ENCODE measurements at places on chromosomes 7 and 10.

GRCh38 chr7:42272793-42273665, 36.0 kb upstream of the GLI3 start:
- DNase-seq: no peak

DNA sequence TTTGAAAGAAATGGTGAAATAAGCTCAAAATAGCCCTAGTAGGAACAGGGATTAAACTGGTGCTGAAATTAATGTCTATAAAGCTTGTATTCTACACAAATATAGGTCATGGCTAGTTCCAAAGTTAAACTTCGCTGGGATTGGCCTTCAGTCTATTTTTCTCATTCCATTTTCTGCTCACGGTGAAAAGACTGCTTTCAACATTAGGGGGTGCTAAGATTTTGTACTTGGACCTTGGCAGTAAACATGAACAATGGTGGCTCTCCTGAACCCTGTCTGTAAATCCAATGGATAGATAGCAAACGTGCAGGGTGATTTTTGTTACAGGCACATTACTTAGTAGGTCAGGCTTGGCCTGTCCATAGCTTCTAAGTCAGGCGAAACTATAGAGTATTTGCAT, 36.0 kb upstream of the RSU1 start:
- DNase-seq: no peak

DNA sequence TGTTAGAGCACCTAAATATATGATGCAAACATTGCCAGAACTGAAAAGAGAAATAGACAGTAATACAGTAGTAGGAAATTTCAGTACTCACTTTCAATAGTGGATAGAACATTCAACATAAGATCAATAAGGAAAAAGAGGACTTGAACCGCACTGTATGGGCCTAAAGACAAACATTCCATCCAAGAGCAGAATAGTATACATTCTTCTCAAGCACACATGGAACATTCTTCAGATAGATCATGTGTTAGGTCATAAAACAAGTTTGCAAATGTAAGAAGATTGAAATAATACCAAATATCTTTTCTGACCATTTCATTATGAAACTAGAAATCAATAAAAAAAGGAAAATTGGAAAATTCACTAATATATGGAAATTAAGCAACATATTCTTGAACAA, 185.4 kb upstream of the FOXP2 start:
- no peak for DNase-seq

- DNase-seq: no peak
Measured at GRCh38 chr10:120950051-120950561, 98.9 kb downstream of the WDR11 start.

DNA sequence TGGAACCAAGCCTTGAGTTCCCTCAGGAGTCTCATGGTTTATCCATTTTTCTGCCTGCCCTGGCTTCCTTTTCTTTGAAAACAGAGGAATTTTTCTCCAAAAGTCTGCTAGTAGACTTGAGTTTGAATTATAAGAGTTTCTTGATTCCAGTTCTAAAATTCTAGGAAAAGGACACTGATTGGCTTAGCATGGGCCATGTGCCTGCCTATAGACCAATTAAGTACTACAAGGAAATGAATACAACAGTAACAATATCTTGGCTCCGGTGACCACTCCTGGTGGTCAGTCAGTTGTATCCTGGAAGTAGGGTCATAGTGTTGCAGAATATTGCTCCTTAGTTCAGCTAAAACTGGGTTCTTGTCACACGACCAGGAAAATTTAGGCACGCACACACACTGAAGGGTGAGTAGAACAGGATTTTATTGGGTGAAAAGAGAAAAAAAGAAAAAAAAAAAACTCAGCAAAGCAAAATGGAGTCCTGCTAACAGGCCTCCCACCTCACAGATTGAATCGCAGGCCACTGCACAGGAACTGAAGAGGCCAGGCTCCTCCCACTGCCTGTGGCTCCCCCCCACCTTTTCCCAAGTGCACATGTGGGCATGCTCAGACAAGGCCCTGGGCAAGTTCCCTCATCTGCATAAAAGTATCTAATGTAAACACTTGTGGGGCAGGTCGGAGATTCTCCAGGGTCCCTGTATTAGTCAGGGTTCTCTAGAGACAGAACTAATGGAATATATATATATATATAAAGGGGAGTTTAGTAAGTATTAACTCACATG, 155.1 kb downstream of the LYZL1 start:
- no peak for DNase-seq

DNA sequence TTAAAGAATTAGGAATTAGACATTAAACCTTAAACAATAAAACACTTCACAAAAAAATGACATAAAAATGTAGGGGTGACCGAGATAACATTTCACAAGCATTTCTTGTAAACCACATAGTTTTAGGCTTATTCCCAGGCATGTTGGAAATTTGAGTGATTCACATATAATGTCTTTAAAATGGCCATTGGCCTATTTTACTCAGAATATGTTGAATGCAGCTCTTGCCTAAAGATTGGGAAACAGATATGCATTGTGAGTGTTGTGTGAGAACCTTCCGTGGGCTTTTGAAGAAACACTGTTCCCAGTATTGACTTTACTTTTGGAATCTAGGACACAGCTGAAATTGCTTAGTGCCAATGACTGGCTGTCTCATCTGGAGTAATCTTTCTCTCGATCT, 79.6 kb downstream of the ARL5B start:
- no peak for DNase-seq

DNA sequence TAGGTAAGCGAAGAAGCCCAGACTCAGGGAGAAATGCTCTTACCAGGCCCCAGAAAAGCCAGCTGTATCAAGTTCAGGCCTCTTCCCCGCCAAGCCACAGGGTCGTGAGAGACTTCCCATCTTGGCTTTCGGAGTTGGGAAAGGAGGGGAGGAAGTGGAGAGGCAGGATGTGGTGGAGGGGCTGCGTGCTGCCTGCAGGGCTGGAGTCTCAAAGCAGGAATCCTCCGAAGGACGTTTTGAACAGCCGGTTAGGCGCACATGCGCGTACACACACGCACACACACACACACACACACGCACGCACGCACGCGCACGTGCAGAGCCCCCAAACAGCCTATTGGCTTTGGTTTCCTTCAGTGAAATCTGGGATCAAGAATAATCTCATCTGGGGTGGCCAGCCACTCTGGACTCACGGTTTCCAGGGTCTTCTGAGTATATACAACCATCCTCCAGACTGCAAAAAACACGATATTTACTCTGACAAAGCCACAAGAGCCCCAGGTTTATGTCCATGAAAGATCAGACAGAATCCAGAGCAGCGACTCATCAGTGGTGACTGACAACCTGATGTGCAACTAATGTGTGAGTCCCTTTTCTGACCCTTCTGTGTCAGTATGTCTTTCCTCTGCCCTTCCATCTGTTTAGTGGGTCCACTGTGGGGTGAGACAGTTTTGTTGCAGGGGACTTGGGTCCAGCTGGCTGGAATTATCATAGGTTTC, 115.0 kb upstream of the ZNF438 start:
- no peak for DNase-seq

GRCh38 chr7:95342029-95342428, 17.7 kb upstream of the PON1 start:
- DNase-seq: no peak

DNA sequence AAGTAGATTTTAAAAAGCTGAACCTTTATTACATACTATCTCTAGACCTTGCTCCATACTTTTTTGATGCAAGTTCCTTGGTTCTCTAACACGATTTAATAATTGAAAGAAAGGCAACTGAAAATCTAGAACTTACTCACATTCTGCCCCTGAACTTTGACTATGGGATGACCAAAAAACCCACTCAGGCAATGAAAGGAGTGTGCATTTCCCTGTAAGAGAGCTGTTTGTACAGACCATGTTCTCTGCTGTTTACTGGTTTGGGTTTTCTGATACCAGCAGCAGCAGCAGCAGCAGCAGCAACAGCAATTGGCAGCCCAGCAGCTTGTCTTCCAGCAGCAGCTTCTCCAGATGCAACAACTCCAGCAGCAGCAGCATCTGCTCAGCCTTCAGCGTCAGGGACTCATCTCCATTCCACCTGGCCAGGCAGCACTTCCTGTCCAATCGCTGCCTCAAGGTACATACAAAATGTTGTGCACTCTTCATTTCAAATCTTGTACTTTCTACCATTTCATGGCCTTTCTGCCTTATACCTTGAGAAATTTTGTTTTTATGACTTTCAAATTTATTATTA, 216.7 kb downstream of the FOXP2 start:
- DNase-seq: no peak

DNA sequence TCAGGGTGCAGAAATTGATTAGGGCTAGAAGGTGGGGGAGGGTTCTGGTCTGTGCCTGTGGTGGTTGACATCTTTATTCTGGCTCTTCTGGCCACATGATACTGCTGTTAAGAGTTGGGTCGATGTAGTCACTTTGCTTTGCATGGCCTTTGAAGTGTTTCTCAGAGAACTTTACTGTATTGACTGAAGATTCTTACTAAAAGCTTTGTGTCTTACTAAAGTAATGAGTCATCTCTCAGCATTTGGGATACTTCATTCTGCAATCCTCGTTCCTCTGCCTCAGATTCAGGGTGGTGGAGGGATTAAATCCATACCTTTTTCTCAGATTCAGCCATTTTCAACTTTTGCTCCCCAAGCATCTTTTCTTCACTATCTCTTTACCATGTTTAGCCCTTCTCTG, 38.6 kb downstream of the STEAP4 start:
- DNase-seq: no peak

- no peak for DNase-seq
Measured at GRCh38 chr10:104342941-104343411, 4.7 kb upstream of the ITPRIP start.

- no peak for DNase-seq
Measured at GRCh38 chr7:20199015-20199737, 18.0 kb downstream of the MACC1 start.

GRCh38 chr10:101535949-101536348, 52.1 kb downstream of the POLL start:
- no peak for DNase-seq

DNA sequence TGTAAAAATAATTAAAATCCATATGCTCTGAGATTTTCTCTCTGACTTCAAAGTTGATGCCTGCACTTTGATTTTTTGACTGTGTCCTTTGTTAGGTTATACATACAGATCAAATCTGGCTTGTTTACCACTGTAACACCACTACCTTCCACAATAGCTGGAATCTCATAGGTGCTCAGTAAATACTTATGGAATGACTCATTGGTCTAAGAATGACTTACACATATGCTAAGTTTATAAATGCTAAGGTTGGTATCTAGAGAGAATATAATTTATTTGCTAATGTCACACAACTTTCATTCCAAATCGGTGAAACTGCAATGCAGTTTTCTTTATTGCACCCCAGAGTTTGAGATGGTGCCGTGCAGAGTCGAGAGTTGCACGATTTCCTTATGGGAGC, 578.5 kb downstream of the SH2D4B start:
- DNase-seq: no peak

DNA sequence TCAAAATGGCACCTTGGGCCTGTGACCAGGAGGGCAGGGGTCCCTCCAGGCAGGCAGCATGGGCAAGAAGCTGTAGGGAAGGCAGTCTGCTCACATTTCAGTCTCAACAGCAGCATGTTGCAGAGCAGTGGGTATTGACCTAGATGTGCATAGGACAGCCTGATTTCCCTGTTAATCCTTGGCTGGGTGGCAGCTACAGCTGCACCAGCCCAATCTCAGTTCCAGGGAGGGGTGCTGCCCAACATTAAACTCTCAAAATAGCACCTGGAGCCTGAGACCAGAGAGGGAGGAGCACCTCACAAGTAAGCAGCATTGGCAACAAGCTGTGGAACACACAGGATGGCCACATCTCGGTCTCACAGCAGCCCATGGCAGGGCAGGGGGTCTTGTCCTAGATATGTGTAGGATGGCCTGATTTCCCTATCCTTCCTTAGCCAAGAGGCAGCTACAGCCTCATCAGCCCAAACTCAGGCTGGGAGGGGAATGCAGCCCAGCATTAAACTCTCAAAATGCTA, 10.3 kb downstream of the TMEM140 start:
- DNase-seq: no peak

DNA sequence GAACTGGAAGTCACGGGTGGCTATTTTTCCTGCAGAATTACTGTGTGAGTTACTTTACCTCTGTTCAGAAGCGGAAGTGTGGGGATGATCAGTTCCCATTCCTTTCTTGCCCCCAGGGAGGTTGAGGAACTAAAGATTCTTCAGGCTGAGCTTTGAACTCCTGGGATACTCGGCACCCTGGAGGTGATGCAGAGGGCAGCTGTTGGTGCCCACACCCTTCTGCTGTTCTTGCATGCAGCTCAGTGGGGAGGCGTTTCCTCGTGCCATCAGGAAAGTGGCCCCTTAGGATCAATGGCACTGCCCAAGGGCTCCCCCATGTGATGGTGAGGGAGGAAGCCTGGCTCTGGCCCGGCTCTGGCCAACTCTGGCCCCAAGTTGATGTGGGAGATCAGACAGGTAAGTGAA, 44.7 kb upstream of the MXI1 start:
- no peak for DNase-seq

GRCh38 chr7:100163871-100164270, 4.5 kb downstream of the GAL3ST4 start:
- DNase-seq: no peak

DNA sequence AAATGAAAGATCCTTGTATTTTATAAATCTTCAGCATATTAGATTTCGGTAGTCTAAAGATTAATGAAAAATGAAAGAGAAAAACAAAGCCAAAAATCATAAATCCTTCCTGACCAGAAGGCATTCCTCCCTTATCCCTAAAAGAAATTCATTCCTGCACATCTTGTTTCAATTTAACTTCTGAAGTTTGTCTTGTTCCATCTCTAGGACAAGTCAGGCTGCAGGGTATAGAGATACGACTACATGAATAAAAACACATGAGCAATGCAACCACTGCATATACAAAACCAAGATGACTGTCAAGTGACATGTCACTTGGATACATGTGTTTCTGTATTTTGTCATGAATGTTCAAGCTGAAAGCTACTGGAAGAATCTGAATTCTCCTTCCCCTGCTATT, 214.9 kb downstream of the JAZF1 start:
- DNase-seq: no peak

DNA sequence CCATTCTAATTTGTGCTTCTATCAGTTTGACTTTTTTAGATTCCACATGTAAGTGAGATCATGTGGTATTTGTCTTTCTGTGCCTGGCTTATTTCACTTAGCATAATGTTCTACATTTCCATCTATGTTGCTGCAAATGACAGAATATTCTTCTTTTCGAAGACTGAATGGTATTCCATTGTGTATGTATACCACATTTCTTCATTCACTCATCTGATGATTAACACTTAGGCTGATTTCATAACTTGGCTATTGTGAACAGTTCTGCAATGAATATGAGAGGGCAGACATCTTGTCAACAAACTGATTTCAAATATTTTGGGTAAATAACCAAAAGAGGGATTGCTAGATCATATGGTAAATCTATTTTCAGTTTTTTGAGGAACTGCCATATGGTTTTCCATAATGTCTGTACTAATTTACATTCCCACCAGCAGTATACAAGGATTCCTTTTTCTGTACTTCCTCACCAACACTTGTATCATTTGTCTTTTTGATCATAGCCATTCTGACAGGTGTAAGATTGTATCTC, 52.9 kb downstream of the ZNF22 start:
- no peak for DNase-seq

- no peak for DNase-seq
Measured at GRCh38 chr7:24318326-24318725, 34.3 kb downstream of the NPY start.

DNA sequence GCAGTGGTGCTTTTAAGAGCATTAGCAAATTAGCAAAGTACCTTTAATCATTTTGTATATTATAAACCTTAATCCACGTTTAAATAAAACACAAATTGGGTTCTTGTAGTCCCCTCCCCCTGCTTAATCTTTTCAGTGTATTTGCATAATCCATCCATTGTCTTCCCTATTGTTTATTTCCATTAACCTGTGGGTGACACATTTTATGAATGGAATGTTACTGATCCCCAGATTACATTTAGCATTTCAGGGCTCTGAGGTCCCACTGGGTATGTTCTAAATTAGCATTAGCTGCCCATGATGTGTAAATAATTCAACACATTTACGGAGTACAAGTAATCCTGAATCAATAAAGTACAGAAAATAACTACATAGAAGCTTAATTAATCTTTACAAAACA, 138.4 kb upstream of the FEZF1 start:
- no peak for DNase-seq

All from amygdala (tissue), 56 donors.